ENCODE measurements at places on chromosomes 12 and 14.

- no peak for DNase-seq
These were observed 81.2 kb downstream of the BCL11B start for GRCh38 chr14:99190696-99191394.

- DNase-seq, result no peak
These were observed 10.3 kb upstream of the ISM2 start for GRCh38 chr14:77508876-77509275.

- no peak for DNase-seq
These were observed 28.1 kb downstream of the ARF6 start for GRCh38 chr14:49920935-49921334.

GRCh38 chr14:60276347-60276746, 27.3 kb downstream of the PPM1A start:
- no peak for DNase-seq
